ENCODE measurements at places on chromosomes 13 and 19.

DNA sequence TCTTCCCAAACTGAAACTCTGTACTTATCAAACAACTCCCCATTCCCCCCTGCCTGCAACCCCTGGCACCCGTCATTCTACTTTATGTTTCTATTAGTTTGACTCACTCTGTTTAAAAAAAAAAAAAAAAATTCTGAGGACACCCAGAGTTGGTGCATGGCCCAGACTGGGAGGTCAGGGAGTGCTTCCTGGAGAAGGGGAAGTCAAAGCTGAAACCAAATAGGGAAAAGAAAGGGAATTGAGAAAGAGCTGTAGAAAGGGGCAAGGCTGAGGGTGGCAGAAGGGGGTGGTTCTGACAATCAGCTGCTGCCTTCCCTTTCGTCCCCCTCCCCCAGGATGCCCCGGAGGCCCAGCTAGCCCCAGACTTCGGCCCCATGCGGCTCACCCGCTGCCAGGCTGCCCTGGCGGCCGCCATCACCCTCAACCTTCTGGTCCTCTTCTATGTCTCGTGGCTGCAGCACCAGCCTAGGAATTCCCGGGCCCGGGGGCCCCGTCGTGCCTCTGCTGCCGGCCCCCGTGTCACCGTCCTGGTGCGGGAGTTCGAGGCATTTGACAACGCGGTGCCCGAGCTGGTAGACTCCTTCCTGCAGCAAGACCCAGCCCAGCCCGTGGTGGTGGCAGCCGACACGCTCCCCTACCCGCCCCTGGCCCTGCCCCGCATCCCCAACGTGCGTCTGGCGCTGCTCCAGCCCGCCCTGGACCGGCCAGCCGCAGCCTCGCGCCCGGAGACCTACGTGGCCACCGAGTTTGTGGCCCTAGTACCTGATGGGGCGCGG lies 9.0 kb upstream of the STRN4 start:
- DNase-seq: no peak

- DNase-seq: peak; percentile 87
These were observed 12.8 kb downstream of the FUT6 start for GRCh38 chr19:5826531-5827341.

- DNase-seq: peak; percentile 23
These were observed 49.2 kb upstream of the ATP12A start for GRCh38 chr13:24630851-24631620.

DNA sequence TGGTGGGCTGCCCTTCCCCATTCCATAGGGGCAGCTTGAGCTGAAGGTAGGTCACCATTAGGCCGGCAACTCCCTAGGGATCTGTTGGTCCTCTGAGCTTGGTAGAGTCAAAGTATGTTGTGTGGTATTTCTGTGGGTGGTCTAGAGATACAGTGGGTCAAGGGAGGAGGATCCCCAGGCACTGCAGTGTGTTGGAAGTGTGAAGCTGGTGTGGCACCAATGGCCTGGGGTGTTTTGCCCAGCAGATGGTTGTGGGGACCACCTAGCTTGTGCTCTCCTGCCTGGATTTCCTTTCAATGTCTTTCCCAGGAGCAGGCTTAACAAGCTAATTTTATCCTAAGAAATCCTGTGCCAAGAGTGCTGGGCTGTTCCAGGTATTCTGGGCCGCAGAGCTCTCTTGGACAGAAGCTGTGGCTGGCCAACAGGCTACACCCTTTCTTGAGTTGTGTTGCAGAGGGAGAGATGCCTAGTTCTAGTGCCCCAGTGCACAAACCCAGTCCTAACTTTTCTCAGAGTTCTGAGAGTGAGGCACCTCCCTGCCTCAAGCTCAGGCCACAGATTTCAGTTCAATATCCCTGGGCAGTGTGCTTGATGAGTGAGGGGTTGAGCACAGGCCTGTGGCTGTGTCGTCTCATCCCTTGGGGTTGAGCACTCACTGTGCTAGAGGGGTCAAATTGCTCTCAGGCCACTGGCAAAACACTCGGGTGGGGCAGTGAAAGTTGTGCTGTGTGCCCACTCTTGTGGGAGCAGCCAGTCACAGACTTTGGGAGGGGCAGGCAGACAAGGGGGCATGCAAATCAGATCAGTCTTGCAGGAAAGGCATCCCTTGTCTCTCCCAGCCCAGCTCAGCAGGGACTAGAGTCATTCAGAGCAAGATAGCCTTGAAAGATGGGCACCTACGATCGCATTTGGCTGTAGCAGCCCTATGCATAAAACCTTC lies 1806.1 kb upstream of the MIR17HG start:
- no peak for DNase-seq

DNA sequence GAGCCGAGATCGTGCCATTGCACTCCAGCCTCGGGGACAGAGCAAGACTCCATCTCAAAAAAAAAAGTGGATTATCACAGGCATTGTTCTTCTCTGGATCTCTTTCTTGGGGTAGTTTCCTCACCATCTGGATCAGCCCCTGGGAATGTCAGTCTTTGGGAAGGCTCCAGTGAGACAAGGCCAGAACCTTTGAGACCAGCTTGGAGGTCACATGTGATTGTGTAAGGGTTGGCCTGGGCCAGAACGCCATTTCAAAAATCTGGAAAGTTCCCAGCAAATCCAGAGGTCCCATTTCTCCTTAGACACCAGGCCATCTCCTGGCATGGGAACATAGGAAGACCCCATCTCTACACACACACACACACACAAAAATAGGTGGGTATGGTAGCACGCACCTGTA lies 14.2 kb upstream of the ANGPTL8 start:
- no peak for DNase-seq

DNA sequence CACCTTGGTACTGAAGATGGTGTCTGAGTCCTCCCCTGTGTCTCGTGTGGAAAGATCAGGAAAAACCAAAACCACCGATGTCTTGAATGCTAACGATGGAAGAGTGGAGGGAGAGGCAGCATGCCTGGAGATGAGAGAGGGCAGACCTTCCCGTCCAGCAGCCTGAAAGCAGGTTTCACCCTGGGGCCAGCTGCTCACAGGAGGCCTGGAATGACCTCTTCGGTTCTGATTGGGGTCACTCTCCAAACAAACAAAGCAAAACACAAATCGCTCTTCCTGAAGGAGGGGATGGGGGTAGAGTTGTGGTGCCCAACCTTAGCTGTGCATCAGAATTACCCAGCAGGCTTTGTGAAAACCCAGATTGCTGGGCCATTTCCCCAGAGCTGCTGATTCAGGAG lies 142.3 kb upstream of the SOX1 start:
- DNase-seq: no peak

GRCh38 chr13:24905242-24905641 lies 141.3 kb downstream of the RNF17 start:
- peak; percentile 25 for DNase-seq

DNA sequence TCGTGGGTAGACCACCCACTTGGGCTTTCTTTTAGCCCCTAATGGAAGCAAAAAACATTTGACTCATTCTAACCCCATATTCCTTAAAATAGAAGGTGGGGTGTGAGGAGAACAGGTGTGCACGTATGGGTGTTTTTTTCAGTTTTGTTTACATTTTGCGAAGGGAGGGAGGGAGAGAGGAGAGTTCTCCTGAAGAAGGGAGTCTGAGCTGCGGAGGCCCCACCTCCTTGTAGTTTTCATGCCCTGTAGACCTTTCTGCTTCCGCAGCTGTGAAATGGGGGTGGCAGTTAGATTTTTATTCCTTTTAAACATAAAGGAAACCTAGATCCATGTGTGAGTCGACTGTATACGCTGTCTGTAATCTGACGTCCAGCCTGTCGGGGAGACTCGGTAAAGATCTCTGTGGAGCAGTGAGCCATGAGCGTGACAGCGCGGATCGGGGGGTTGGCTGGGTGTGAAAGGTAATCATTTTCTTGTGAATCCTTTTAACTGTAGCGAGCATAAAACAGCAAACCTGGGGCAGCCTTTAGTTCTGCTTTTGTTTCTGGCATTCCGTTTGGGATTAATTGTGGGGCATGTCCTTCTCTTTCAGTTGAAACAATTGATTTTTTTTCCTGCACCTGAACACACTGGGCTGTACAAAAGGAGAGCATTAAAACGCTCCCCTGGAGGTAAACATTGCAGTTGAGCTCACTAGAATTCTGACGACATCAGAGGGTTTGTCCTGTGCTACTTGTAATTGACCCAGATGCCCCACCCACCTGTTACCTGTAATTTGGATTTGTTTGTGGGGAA lies 2.3 kb downstream of the UPF1 start:
- peak; percentile 45 for DNase-seq

DNA sequence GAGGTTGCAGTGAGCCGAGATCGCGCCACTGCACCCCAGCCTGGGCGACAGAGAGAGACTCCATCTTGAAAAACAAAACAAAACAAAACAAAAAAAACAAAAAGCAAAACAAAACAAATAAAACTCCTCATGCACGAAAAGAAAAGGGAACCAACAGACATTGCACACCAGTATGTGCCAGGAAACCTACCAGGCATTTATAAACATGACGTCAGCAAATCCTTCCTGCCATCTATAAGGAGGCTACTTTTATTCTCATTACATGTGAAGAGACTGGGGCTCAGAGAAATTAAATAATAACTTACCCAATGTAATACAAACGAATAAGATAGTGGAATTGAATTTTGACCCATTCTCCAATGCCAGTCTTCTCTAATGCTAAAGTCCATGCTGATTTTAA lies 197.2 kb downstream of the NUFIP1 start:
- no peak for DNase-seq

DNA sequence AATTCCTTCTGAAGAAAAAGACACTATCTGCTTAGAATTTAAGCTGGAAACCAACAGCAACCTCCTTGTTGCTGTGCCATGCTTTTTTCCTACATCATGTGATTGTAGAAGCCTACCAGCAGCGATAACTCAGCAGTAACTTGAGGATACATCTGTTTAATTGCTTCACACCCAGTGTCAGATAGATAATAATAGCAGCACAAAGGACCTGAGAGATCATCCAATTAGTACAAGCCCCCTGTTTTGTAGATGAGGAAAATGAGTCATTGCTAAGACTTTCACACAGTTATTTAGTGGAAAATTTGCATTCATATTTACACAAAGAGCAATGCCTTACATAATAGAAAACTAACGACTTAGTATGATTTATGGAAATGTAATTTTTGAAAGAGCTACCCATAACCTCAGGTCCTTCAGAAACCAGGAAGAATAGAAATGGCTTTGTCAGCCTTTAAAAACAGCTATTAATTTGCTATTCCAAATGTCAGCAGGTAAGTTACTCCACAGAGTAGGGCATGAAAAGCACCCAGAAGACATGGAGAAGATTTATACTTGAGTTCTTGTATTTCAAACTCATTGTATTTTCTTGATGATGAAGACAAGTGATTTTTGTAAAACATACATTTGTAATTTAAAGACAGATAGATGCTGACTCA lies 93.7 kb upstream of the SGCG start:
- DNase-seq: no peak

- no peak for DNase-seq
These were observed 24.2 kb upstream of the IGFL1 start for GRCh38 chr19:46205183-46205984.

DNA sequence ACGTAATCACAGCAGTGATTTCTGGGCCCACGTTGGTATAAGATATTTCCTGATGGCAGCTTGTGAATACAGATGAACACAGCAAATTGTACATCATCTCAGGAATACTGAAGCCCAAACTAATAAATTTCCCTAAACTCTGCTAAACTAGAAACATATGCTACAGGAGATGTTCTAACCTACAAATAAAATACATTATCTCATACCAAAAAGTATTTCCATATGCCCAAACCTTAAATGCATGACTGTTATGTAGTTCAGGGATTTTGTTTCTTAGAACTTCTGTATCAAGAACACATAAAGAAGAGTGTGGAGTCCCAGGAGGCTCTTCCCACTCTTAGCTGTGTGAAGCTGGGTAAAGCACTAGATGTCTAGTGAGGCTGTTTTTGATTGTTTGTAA lies 138.4 kb downstream of the RFC3 start:
- DNase-seq: no peak

- no peak for DNase-seq
These were observed 452.2 kb downstream of the FGF14 start for GRCh38 chr13:101949681-101950080.

- no peak for DNase-seq
These were observed 62.1 kb upstream of the FREM2 start for GRCh38 chr13:38624822-38625221.

DNA sequence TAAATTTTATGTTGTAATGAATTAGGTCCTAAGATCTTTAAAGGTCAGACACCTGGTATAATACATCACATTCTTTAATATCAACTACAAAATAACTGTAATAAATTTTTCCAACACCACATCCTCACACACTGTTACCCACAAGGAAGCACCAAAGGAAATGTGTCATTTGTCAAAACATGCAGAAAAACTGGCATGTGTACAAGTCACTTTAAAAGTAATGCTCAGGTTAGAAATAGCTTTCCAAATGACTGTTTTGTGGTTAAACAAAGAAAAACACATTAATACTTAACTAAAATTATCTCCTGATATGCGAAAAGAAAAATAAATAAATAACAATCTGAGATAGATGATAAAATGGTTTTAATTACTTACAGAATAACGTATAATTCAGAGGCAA lies 74.7 kb downstream of the MZT1 start:
- DNase-seq: peak; percentile 66

- DNase-seq: peak; percentile 90
These were observed at the start of gene UBL5 for GRCh38 chr19:9827289-9828238. Gene UBL5, plus strand, starts transcription at chr19:9827918. Its CDS starts 420 bp downstream, at chr19:9828338.

- peak; percentile 60 for DNase-seq
These were observed 42.6 kb upstream of the AMER2 start for GRCh38 chr13:25214491-25215252.

DNA sequence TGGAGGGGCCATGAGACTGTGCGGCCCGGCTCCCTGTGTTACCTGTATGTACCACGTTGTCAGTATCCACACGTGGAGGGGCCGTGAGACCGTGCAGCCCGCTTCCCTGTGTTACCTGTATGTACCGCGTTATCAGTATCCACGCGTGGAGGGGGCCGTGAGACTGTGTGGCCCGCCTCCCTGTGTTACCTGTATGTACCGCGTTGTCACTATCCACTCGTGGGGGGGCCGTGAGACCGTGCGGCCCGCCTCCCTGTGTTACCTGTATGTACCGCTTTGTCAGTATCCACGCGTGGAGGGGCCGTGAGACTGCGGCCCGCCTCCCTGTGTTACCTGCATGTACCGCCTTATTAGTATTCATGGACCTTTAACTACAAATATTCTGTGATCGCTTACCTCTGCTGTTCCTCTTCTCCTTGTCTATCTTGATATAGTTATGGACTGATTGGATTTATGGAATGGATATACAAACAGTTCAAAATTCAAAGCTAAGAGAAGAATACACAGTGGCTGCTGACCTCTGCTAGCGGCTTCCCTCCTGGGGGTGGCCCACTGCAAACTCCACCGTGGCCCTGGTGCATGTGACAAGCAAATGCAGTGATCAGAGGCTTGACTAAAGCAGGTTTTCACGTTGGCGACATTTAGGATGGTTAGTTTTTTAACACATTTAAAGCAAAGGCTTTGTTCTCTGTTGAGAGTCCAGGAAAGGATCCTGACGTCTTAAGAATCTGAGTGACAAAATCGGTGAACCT lies 38.7 kb downstream of the ATP11A start:
- DNase-seq: no peak

- DNase-seq: no peak
These were observed 216.2 kb downstream of the IRS2 start for GRCh38 chr13:109569958-109570711.

DNA sequence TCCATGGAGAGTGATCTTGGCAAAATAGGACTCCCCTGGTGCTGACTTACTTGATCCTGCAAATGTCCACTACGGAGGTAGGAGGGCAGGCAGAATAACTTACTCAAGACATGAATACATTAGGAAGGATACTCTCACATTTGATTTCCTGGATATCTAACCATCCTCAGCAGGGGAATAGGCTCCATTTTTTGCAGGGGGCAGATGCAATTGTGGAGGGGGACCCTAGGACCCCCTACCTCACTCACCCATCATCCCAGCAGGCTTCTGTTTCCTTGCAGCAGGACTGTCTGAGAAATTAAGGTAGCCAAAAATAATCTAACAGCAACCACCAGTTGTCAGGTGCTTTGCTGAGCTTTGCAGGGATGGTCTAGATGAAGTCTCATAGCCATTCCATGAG lies 482.0 kb downstream of the ZNF536 start:
- DNase-seq: no peak
